Stimulated activated effector memory CD8-positive, alpha-beta T cell treated with anti-CD3 and anti-CD28 coated beads, Interleukin-12 subunit alpha, Interleukin-12 subunit beta, amount 100 ng/mL, for 72 hours (primary cell): ENCODE measurements at places on chromosomes 11 and 22.
A peak's percentile ranks its signal among the peaks of the same experiment; 100 is the strongest.

DNA sequence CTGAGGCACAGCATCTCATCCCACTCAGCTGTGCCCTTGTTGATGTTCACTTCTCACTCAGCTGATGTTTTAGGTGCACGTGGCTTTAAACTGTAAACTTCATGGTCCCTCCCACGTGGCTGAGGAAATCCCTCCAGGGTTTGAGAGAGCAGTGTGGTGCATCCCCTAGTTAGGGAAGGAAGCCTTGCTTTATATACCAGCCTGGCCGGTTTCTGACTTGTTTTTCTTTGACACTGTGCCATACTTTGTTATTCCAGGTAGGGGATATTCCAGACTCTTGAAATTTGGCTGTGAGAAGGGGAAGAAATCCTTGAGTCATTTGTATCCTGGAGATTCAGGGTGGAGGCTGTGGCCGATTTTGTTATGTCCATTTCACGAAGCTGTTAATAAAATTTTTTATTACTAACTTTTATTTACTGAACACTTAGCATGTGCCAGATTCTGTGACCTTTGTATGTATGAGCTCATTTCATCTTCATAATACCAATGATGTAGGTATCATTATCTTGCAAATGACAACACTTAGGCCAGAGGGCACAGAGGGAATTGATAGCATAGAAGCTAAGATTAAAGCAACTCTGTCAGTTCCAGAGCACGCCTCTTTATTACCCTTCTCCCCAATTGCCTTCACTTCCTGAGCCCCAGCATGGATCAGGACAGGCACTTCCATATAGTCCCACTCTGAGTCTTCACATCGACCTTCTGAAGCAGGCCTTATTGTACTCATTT lies 116.6 kb downstream of the NAV2 start:
- DNase-seq, result no peak

DNA sequence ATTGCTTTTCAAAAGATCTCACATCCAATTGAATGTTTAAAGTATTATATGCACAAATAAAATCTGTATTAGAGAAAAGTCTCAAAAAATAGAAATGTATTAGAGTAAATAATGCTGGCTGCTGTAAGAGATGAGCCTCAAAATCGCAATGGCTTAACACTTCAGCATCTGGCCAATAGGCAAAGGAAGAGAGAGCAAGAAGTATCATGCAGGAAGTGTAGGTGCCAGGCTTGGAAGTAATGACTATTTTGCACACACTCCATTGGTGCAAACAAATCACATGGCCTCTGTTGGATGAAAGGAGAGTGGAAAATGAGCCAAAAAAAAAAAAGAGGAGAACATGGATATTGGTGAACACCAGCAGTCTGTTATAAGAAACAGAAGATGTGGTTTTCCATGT lies 193.0 kb upstream of the E2F8 start:
- DNase-seq, result no peak

- DNase-seq, result no peak
Observed at GRCh38 chr11:124311670-124312069, 2.1 kb downstream of the OR8D1 start.

- peak; percentile 70 for DNase-seq
Observed at GRCh38 chr11:128552783-128553661, 34.3 kb downstream of the ETS1 start.
